NCI-H1436 treated with DMSO at 0.1 percent for 48 hours (cell line): ENCODE measurements at places on chromosomes 3 and 15.

DNA sequence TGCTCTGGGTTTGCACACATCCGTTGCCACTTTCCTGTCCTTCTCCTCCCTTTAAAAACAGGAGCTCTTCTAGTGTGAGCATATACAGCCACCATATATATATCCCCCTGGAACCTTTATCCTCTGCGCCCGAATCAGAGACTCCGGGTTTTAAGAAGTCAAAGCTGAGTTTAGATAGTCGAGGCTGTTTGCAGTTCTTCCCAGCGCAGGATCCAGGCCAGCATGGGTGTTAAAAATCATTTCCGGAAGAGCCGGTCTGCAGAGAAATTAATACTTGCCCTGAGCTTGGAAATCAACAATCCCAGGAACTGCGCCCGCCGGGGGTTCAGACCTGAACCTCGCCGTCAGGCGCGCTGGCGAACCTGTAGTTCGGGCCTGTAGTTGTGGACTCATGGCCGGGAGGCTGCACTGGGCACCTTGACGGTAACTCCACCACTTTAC lies 2.3 kb downstream of the SHOX2 start:
- DNase-seq = no peak

DNA sequence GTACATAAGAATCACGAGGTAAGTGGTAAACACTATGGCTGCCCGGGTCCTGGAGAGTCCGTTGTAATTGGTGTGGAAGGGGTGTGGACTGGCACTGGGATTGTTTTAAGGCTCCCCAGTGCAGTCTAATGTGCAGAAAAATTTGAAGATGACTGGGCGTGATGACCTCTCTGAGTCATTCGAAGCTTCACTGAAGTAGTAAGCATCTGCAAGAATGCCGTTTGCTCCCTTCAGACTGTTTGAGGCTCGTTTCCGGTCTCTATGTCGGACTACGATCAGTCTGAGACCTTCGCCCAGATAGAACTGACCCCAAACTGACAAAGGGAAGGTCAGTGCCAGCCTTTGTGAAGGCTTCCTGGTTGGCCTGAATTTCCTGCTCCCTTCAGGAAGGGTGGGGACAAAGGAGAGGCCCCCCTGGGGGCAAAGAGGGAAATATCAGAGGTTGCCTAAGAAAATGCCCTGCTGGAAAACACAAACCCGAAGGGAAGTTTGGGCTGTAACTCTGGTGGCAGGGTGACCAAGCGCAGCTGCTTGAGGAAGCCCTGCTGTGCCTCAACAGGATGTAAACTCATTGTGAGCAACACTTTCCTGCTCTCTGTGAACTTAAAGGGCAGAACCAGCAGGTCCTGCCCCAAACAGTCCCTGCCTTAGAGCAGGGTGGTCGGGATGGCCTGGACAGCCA lies 34.6 kb downstream of the BTD start:
- DNase-seq = no peak

GRCh38 chr15:52787123-52787503 lies 3.0 kb downstream of the ONECUT1 start:
- DNase-seq = no peak

GRCh38 chr3:42750834-42751233 lies 22.2 kb downstream of the CCDC13 start:
- DNase-seq = no peak

- DNase-seq = no peak
Measured at GRCh38 chr15:81907521-81907920, 138.3 kb downstream of the MEX3B start.

- no peak for DNase-seq
Measured at GRCh38 chr3:134624537-134625287, 26.1 kb downstream of the KY start.

- DNase-seq = peak; percentile 49
Measured at GRCh38 chr15:43776718-43777266, at the start of gene ELL3. Gene ELL3 (minus strand): TSS chr15:43776966. CDS start chr15:43776901, 65 bp downstream.

DNA sequence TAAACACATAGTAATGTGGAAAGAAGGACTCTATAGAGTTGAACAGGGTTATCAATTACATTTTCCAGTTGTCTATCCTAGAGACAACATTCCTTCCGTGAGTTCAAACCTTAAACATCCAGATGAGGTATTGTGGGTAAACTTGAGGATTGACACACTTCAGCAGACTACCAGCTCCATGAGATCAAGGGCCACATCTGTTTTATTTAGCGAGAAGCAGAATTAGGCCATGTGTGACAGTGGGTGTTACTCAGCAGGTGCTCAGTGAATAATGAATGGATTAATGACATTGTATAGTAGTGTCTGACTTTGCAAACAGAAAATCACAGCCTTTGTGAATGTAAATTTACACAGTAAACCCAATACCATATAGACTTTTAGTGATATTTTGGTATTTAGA lies 941.1 kb upstream of the CFAP20DC start:
- DNase-seq = no peak

DNA sequence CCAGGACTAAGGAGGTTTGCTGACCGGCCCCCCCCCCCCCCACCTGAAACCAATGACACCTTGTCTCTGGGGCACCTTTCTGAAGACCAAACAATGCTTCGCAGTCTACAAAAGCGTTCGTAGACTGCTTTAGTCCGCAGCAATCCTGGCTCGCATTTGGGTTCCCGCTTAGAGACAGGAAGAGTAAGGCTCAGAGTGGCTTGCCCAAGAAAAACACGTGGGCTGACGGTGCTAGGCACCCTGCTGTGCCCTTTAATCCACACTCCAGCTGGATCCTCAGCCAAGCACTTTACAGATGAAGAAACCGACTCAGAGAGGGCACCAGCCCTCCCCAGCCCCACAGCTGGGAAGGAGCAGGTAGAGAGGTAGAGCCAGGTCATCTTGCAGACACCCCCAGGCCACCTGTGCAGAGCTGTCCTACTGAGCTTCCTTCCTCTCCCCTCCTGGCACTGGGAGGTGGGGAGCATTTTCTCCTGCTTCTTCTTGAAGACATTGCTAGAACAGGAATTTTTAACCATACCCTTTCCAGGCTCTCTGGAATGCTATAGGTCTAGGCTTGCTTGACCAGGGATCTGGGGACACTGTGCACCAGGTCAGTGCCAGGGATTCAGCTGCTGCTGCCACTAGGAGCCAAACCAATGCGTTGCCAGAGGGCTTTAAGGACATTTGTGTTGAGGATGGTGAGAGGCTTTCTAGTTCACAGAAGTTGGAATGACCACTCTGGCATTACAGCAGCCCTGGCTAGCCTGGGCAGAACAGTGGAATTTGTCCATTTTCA lies 1.0 kb upstream of the KLF15 start:
- no peak for DNase-seq

DNA sequence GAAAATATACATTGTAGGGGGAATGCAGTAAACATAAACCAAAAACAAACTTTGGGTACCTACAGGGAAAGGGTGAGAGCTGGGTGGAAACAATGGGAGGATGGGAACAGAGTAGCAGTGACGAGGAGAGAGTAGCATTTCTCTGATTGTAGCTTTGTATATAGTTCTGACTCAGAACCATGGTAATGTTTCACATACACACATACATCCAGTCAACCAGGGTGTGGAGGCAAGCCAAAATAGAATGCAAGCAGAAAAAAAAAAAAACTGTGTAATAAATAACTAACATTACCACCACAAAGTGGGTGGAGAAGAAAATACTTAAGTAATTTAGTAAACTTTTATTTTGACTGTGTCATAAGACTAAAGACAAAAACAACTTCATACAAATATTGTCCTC lies 27.2 kb downstream of the BCL2A1 start:
- DNase-seq = no peak

- DNase-seq = no peak
Measured at GRCh38 chr15:65767895-65768294, 24.2 kb downstream of the DENND4A start.

DNA sequence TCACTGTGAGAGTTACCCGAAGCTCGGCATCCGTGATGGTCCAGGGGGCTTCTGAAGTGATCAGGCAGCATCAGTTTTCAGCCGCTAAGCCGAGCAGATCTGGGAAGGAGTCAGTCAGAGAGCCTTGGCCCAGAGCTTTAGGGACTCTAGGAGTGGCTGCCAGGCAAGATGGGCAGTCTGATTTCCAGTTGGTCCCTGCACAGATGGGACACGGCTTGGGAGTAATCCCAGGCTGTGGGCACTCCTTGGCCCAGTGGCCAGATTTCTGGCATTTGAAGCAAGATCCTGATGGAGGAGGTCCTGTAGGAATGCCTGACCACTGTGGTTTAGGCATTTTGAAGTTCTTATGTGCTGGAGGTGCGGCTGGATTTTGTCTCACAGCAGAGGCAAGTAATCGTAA lies 10.5 kb upstream of the IP6K2 start:
- no peak for DNase-seq

GRCh38 chr15:87489456-87489855 lies 767.1 kb downstream of the NTRK3 start:
- DNase-seq = no peak

GRCh38 chr3:61980041-61980440 lies 393.3 kb downstream of the FEZF2 start:
- no peak for DNase-seq
